ENCODE measurements at places on chromosomes 4 and X. TPM values are rescaled to one million over a fixed set of nuclear protein-coding genes. Genes with fewer than 3 reads are reported as not detected.

The CFI gene
- total RNA-seq, result 127 TPM

DNA sequence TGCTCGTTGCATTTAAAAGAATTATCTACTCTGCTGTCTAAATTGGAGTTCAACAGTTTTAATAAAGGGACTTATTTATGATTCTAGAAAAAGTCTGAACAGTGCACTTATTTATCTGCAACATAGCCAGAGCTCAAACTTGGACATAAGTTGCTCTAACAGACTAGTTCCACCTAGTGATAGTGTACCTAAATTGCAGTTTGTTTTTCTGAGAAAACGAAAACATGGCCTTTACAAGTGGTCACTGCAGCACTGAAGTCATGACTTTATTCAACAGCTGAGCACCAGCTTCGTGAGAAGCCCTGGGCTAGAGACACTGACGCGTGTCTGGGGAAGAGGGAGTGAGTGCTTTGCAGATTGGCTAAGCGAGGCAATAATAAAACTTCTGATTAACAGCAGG, 77.3 kb upstream of the IGSF1 start:
- no peak for DNase-seq

The PNMA6F gene
- total RNA-seq, result not detected

DNA sequence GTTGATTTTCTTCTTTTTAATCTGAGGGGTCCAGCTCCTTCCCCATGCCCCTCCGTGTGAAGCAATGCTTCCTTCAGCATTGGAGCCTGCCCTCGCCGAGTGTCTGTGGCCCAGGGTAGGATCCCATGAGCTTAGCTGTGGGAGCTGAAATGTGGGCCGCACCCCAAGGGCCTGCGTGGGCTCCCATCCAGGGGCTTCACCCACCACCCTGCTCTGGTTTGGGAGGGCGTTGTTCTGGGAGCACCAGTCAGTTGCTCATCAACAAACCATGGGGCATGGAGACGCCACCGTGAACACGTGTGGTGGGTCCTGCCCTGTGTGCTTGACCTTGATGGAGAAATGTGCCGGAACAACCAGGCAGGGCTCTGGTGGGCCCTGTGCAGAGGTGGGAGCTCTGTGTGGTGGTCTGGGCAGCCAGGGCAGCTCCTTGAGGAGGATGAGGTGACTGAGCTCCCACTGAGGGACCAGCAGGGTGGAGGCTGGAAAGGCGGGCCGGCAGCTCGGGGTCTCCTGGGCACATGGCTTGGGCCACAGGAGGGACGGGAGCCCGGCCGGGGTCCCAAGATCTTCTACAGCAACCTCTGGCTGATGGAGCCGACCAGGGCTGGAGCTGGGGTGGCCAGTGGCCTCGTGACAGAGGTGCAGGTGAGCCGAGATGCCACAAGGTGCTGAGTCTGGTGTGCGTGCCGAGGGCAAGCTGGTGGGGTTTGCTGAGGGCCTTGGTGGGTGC, 39.6 kb upstream of the NKX1-1 start:
- no peak for DNase-seq

The YY2 gene
- 2.3 TPM for total RNA-seq

- no peak for DNase-seq
These were observed 15.4 kb downstream of the SETD7 start for GRCh38 chr4:139540632-139541031.

GRCh38 chrX:45381366-45381765, 180.7 kb upstream of the DIPK2B start:
- DNase-seq, result no peak

DNA sequence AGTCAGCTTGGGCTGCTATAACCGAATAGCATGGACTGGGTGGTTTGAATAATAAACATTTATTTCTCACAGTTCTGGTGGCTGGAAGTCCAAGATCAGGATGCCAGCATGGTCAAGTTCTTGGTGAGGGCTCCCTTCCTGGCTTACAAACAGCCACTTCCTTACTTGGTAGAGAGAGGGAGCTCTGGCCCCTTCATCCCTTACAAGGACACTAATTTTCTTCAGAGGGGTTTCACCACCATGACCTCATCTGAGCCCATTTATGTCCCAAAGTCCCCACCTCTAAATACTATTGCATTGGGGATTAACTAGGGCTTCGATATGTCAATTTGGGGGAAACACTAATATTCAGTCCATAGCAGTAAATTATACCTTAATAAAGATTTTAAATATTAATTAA, 61.8 kb downstream of the CLNK start:
- DNase-seq, result no peak

GRCh38 chrX:154961947-154962346, 60.6 kb downstream of the F8 start:
- DNase-seq, result no peak

GRCh38 chrX:74234818-74235217, 69.2 kb upstream of the ZCCHC13 start:
- no peak for DNase-seq

DNA sequence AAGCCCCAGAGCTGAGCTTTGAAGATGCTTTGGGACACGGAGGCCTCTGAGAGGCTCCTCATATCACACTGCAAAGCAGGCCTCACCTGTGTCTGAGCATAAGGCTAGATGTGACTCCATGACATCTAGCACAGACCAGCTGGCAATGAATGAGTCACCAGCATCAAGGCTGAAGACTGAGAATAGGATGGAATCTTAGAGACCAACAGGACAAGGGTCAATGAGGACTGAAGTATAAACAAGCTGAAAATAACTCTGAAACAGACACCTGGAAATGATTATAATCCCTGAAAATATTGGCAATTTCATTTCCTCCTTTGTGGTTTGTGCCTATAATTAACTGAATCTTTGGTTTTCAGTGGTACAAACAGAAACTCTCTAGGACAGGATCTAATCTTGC, 87.1 kb upstream of the PRPS1 start:
- DNase-seq, result no peak

DNA sequence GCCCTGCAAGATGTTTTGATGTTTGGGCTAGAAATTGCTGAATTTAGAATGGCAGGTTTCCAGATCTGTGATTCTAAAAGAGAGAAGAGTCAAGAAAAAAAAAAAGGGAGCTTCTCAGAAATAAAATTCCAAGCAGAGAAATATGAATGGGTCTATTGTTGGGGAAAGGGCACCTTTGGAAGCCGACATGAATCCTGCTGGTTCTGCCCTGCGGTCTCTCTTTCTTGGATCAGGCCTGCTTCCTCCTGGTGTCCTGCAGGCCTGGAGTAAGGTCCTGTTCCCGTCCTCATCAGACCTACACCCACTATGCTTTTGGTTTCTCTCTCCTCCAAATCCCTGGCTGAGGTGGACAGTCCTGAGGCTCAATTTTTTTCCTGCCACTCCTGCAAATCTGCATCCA, 109.8 kb upstream of the TRIM2 start:
- DNase-seq, result no peak

The GPRASP2 gene
- 14.0 TPM for total RNA-seq

- no peak for DNase-seq
These were observed 40.3 kb upstream of the CENPU start for GRCh38 chr4:184774152-184774551.

DNA sequence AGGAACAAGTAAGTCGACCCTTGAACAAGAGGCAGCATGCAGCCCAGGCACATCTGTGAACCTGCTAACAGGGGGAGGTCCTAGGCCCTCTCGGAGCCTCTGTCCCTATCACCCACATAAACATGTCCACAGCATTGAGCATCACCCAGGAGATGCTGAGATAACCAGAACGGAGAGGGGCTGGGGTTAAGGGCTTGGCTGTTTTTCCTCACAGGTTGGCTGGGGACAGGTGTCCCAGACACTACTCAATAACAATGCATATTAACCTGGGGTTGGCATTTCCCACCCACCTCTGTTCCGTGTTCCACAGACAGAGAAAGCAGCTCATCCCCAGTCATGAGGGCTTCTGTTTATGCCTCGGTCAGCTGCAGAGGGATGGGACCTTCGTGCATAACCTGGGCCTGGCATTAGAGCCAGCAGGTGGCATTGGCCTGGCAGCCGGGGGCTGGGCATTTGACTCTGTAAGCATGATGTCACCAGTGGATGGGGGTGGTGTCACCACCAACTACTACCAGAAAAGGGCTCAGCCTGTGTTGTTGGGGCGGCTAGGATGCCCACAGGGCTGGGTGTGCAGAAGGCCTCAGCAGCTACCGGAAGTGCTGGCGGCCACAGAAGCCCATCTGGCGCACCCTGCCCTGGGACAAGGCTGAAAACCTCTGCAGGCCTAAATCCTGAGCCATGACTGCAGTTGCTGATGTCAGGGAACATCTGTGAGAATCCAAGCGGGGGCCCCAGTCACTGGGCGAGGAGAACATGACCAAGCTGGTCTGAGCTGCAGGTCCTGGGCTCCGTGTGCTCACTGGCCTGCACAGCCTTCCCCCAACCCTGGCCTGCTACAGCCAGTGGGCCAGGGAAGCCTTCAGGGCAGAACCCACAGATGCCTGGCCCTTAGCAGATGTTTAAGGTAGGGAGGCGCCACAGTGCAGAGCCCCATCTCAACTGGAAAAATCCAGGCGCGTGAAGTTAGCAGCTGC, 351.4 kb downstream of the NR3C2 start:
- no peak for DNase-seq

- no peak for DNase-seq
These were observed 71.7 kb downstream of the IDS start for GRCh38 chrX:149433451-149433850.

The C4orf33 gene
- total RNA-seq, result 6.0 TPM

- DNase-seq, result no peak
These were observed 108.0 kb downstream of the KDR start for GRCh38 chr4:55017406-55017805.

DNA sequence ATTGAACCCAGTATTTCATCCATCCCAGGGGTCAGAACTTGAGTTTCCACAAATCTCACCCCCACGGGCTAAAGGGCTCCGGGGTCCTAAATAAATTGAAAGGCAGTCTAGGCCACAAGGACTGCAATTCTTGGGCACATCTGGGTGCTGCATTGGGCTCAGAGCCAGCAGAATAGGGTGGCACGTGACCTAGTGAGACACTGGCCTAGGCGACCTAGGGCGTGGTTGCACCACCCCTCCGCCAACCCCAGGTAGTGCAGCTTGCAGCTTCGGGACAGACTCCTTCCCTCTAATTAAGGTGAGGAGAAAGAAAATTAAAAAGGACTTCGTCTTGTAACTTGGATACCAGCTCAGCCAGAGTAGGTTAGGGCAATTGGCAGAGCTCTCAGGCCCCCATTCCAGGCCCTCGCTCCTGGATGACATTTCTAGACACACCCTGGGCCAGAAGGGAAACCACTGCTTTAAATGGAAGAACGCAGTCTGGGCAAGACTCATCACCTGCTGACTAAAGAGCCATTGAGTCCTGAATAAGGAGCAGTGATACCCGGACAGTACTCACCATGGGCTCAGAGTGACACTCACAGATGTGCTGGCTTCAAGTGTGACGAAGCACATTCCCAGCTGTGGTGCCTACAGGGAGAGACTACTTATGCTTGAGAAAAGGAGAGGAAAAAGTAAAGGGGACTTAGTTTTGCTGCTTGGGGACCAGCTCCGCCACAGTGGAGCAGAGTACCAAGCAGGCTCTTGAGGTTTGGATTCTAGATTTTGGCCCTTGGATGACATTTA, 735.4 kb downstream of the FSTL5 start:
- DNase-seq, result no peak

The DUSP21 gene
- total RNA-seq, result not detected

Data from omental fat pad (tissue), 4 donors.